ENCODE measurements at places on chromosomes 2 and 18.

- DNase-seq = no peak
Observed at GRCh38 chr2:23294238-23294637, 90.7 kb upstream of the KLHL29 start.

- DNase-seq = no peak
Observed at GRCh38 chr2:37708146-37708545, 36.7 kb upstream of the CDC42EP3 start.

DNA sequence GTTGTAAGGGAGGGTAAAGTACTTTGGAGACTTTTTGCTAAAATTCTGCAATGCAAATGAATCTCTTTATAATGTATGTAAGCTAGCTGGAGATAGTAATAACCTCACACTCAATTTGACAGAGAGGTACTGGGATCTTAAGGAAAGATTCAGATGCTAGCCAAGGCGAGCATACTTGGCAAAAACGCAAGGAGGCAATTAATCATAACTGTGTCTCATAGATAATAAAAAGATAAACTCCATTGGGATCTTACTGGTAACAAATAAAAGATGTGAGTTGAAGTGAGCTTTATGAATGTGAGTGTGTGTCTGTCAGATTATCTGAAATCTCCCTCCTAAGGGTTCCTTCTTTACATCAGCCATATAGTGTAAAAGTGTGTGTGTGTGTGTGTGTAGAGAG lies 533.0 kb downstream of the TMX3 start:
- no peak for DNase-seq

DNA sequence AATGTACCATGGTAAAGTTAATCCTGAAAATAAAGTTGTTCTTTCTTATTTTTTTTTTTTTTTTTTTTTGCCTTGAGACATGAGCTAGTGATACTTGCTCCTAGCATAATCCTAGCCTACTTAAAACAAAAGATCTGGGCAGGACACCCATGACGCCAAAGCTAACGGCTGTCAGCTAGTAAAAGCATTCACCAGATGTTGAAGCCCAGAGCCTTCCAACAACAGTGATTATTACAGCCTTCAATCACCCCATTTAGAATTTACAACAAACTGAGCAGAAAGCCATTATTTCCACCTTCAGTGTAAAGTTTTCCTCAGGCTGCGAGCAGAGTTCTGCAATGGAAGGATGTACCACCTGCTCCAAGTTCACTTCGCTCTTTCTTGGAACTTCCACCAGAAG lies 259.5 kb downstream of the SP3 start:
- DNase-seq = no peak

DNA sequence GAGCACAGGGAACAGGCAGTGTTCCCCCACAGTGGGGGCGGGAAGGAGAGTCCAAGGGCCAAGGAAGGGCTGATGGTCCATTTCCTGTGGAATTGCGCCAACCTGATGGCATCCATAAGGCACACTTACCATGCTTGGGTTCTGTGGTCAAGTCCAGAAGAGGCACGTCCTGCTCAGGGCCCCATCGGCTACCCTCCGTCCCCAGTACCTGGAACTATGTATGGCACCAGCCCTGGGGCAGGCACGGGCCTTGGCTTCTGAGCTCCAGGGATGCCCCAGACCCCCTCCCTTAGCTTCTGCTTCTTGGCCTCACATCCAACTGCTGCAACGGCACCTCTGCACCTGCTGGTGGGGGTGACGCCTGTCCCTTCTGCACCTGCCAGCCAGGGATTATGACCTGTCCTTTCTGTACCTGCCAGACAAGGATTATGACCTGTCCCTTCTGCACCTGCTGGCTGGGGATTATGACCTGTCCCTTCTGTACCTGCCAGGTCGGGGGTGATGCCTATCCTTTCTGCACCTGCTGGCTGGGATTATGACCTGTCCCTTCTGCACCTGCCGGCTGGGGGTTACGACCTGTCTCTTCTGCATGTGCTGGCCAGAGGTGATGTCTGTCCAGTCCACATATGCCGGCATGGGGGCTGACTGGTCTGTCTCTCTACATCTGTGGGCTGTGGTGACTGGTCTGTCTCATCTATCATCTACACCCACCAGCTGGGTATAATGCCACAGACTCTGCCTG lies 45.4 kb upstream of the SNTG2 start:
- DNase-seq = no peak

DNA sequence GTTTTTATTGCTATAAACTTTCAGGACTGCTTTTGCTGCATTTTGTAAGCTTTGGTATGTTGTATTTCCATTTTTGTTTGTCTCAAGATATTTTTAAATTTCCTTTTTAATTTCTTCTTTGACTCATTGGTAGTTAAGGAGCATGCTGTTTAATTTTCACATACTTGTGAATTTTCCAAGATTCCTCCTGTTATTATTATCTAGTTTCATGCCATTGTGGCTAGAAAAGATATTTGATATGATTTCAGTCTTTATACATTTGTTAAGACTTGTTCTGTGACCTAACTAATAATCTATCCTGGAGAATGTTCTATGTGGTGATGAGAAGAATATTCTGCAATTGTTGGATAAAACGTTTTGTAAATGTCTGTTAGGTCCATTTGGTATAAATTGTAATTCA lies 62.1 kb downstream of the NUP35 start:
- DNase-seq = no peak

DNA sequence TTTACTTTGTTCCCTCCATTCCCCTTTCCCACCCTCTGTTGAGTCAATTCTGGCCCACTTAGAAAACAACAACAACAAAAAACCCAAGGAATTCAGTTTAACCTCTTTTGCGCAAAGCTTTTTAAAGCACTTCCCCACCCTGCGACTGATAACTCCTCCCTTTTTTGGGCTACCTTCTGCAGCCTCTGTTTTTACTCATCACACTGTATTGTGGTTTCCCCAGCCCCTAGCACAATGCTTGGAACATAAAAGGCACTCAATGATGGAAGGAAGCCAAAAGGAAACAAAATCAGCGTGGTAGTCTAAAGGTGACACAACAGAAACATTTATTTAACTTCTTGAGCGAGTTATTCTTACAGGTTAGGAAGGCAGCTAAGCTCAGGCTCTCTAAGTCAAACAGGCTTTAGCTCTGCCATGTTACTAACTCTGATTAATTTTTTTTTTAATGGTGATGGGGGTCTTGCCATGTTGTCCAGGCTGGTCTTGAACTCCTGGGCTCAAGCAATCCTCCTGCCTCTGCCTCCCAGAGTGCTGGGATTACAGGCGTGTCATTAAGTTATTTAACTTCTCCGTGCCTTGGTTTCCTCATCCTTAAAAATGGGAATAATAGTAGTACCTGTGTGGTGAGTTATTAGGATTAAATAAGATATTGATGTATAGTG lies 1.3 kb downstream of the CEP68 start:
- DNase-seq = no peak

DNA sequence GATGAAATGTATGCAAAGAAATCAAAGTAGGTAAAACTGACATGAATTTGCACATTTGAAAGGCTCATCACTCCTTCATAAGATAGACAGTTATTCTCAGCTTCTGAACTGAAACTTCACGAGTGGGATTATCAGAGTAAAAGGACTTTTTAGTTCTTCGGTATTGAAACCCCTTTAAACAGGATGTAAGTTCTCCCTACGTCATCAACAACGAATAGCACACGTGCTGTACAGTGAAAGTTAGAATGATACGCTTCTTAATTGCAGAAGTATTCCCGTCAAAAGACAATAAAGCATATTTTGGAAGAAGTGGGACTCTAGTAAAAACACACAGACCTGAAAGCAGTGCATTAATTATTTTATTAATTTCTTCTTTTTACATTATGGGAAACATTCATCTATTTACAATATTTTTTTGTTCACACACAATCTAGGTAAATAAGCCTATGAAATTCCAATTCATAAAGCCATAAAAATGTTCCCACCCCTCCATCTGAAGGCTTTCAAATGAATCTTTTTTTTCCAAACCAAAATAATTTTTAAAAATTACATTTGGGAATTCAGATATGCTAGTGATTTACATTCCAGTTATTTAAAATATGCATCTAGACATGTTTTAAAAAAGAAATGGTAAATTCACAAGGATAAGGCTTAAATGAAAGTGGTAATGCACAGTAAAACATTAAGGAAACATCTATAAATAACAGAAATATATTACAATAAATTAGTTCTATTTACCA lies 45.9 kb downstream of the TGIF1 start:
- no peak for DNase-seq

GRCh38 chr18:75545189-75545588 lies 117.7 kb upstream of the SMIM21 start:
- no peak for DNase-seq
